ENCODE measurements at places on chromosomes 5 and 9.

- DNase-seq, result no peak
These were observed 145.3 kb upstream of the PAPPA start for GRCh38 chr9:116008278-116008677.

- no peak for DNase-seq
These were observed 47.0 kb downstream of the SEMA6A start for GRCh38 chr5:116527582-116527981.

GRCh38 chr9:89462817-89463683 lies 34.9 kb downstream of the SEMA4D start:
- DNase-seq, result no peak

GRCh38 chr5:40958811-40959210 lies 49.5 kb downstream of the C7 start:
- DNase-seq, result no peak

DNA sequence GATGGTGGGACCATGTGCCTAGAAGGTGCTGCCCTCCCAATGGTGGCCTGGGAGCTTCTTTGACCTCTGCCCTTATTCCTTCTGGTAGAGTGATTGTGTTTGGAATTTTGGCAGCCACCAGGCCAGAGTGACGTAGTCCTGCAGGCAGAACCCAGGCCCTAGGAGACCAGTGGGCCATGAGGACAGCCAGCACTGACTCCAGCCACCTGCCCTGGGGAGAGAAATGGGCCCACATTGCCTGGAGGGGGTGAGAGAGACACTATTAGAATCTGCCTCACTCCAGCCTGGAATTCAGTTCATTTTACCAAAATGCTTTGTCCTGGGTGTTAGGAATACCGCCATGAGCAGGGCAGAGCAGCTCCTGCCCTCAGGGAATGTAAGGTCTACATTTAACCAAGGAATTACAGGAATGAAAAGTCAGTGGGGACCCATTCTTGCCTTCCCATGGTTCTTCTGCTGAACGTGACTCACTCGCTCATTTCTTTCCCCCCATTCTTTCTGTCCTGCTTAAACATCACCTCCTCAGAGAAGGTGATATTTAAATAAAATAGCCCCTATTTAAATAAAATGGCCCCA lies 5.5 kb upstream of the COL27A1 start:
- no peak for DNase-seq

DNA sequence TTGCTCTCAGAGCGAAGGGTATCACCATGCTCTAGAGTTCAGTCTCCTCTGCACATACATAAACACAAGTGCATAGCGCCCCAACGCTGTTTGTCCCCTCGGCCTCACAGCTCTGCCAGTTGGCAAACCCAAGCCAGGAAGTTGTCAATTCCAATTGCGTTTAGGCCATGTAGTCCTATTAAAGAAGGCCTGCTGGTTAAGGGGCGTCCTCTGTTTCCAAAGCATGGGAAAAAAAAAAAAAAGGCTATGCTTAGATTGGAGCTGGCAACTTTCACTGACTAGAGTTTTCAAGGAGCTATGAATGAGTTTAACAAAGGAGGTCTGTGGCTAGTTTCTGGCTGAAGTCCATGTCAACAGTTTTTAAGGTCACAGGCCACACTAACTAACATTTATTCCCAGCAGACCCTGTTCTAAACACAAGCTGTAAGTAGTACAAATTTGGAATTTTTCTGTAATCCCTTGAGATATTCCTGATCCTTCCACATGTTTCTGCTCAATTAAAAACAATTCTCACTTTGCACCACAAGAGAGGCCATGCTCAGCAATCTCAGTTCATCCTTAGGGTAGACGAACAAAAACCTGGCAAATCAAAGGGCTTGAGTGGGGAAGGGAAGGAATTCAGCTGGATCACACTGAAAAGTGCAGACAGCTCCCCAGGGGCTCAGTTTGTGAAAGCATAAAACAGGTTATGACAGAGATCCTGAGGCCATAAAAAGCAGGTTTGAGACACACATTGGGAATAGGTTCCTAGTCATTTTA lies 187.7 kb downstream of the DENND1A start:
- peak; percentile 44 for DNase-seq

All from posterior cingulate gyrus (tissue), 11 donors.